ENCODE measurements at places on chromosomes 7 and 10.

DNA sequence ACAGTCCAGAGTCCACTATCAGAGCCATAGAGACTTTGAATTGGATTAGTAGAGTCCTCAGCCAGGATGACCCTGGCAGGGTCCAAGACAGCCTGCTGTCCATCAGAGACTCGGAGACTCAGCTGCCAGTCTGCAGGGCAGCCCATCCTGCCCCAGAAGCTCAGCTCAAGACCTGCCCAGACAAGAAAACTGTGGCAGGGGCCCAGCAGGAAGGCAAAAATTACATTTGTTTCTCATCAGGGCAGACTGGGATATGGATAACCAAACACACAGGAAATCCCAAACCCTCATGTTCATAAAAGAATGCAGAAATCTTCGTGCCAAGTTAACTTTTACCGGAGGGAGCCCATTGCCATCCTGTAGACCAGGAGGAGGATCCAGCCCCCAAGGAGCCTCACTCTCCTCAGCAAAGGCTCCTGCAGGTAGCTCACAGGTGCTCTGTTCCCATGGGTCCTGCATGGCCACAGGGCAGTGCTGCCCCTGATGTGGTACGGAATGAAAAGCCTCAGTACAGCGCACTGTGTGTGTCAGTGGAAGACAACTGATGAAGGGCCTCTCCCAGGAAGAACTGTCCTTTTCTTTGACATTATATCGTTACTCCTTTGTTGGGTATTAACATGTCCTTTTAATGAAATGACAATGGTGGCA, 222.2 kb downstream of the KCNMA1 start:
- DNase-seq = no peak

DNA sequence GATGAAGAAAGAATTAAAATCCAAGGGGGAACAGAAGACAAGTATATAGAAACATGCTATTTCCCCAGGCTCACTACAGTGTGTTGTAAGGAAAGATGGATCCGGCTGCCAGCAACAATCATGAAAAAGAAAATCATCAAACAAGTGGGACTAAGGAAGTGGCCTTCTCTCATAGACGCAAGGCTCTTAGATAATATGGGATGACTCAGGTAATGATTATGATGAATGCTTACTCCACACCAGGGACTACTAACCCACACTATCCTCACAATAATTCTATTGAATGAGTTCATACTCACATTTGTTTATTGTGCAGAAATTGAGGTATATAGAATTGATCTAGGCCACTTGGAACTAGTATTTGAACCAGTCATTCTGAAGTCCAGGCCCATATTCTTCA, 111.2 kb upstream of the BET1 start:
- no peak for DNase-seq

DNA sequence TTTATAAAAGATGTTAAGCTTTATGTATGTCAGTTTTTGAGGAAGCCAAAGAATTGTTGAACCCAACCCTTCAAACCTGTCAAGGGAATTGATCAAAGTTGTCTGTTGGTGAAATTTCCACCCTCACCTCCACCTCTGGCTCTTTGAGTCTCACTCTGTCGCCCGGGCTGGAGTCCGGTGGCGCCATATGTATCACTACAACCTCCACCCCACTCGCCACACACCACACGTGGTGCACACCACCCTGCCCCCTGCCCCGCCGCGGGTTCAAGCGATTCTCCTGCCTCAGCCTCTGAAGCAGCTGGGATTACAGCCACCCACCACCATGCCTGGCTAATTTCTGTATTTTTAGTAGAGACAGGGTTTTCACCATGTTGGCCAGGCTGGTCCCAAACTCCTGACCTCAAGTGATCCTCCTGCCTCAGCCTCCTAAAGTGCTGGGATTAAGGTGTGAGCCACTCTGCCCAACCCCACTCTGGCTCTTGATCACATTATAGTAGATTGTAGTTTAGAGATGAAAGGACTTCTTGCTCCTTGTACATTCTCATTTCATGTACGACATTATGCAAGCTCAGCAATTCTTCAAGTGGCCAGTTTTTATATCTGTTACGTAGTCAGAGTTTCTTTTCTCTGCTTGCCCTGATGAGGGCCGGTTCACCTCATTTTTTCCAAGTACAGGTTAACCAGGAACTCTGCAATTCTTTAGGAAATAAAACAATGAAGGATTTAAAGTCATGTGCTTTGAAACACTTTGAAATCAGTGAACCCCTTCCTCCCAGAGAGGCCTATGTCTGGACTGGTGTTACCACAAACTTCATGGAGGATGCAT, 7.0 kb downstream of the BAMBI start:
- no peak for DNase-seq

DNA sequence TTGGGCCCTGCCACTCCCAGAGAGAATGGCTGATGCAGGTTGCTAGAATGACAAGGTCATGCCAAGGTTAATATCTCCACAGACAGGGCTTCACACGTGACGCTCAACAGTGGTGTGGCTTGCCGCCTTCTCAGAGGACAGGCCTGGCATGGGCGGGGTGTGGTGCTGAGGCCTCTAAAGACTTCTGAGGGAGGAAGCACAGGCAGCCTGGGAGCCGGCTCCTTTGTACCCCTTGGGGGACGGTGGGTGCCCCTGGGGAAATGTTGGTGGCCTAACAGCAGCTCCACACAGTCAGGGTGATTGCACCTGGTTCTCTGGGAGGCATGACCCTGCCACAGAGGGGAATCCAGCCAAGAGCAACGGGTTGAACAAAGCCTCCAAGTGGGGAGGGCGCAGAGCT, 115.1 kb downstream of the PKD1L1 start:
- DNase-seq = no peak

GRCh38 chr7:28840592-28840995, 117.5 kb downstream of the TRIL start:
- DNase-seq = peak; percentile 7

GRCh38 chr10:64332551-64332950, 811.4 kb downstream of the REEP3 start:
- DNase-seq = no peak

DNA sequence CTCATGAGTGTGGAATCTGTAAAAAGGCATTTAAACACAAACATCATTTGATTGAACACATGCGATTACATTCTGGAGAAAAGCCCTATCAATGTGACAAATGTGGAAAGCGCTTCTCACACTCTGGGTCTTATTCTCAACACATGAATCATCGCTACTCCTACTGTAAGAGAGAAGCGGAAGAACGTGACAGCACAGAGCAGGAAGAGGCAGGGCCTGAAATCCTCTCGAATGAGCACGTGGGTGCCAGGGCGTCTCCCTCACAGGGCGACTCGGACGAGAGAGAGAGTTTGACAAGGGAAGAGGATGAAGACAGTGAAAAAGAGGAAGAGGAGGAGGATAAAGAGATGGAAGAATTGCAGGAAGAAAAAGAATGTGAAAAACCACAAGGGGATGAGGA, 207.7 kb downstream of the ZEB1 start:
- DNase-seq = no peak

- peak; percentile 78 for DNase-seq
Observed at GRCh38 chr10:93482145-93482834, at the start of gene MYOF. Gene MYOF (minus strand): TSS chr10:93482334. CDS start chr10:93482194, 140 bp downstream.

GRCh38 chr10:65430979-65431378, 1494.9 kb upstream of the LRRTM3 start:
- no peak for DNase-seq

- no peak for DNase-seq
Observed at GRCh38 chr7:139300390-139300789, 40.7 kb upstream of the FMC1 start.

DNA sequence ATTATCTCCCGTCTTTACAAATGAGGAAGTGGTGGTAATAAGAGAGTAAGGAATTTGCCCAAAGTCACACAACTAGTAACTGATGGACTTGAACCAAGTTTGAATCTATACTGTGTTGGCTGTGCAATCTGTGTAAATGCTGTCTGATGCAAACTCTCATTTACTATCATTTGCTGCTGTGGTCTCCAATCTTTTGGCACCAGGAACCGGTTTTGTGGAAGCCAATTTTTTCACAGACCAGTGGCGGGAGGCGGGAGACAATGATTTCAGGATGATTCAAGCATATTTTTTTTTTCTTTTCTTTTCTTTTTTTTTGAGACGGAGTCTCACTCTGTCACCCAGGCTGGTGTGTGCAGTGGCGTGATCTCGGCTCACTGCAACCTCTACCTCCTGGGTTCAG, 450.0 kb upstream of the FZD8 start:
- DNase-seq = no peak

GRCh38 chr10:98135222-98135899, 904 bp downstream of the R3HCC1L start:
- DNase-seq = no peak

- DNase-seq = no peak
Observed at GRCh38 chr10:33234831-33235237, 99.6 kb downstream of the NRP1 start.

- DNase-seq = no peak
Observed at GRCh38 chr7:135658564-135658963, 3.8 kb upstream of the STMP1 start.

GRCh38 chr10:18341055-18341454, 200.8 kb downstream of the CACNB2 start:
- no peak for DNase-seq

DNA sequence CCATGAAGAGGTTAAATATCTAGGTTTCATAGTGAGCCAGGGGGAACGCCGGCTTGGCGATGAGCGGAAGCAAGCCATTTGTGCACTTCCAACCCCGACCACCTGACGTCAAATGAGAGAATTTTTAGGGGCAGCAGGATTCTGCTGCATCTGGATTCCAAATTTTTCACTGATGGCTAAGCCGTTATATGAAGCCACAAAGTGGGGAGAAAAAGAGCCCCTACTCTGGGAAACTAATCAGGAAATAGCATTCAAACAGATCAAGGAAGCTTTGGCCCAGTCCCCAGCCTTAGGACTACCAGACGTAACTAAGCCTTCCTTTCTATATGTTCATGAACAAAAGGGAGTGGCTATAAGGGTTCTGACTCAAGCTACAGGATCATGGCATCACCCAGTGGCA, 12.9 kb upstream of the ADCK2 start:
- no peak for DNase-seq

- no peak for DNase-seq
Observed at GRCh38 chr7:14195871-14196270, 206.4 kb upstream of the ETV1 start.

GRCh38 chr10:77081481-77081891, 556.1 kb downstream of the KCNMA1 start:
- DNase-seq = no peak

- DNase-seq = peak; percentile 43
Observed at GRCh38 chr7:44307301-44307900, 18.0 kb downstream of the CAMK2B start.
